ENCODE measurements at places on chromosomes 6 and 20.

GRCh38 chr6:136550330-136551071, at the start of gene MAP7:
TSS of gene MAP7 (minus strand) at chr6:136550422. CDS start at chr6:136550408, 14 bp downstream.
- peak; percentile 56 for DNase-seq

- DNase-seq: no peak
Observed at GRCh38 chr6:110269623-110270022, 88.5 kb downstream of the METTL24 start.

DNA sequence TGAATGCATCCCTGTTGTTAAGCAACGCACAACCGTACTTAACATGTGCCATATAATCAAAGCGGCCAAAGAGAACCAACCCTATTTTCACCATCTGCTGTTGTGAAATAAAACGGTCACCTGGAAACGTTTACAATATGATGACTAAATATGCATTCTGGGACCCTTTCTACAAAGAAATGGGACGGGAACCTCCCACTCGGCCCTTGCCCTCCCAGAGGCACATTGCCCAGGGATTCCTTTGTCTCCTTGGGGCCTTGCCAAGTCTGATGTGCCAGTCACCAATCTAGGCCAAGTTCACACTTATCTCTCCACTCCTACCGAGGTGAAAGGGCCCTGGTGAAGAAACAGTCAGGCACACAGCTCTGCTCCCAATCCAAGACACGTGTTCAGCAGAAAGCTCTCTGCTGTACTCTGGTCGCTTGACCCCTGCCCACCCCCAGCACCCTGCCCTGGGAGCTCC, 427.4 kb upstream of the JARID2 start:
- peak; percentile 7 for DNase-seq

- no peak for DNase-seq
Observed at GRCh38 chr6:51027283-51028065, 208.8 kb downstream of the TFAP2B start.

- DNase-seq: no peak
Observed at GRCh38 chr6:84467296-84467695, 239.9 kb upstream of the CEP162 start.

GRCh38 chr6:52964318-52964717, 30.8 kb downstream of the GSTA4 start:
- DNase-seq: no peak

GRCh38 chr6:105753620-105754211, 332.4 kb upstream of the PRDM1 start:
- DNase-seq: no peak

DNA sequence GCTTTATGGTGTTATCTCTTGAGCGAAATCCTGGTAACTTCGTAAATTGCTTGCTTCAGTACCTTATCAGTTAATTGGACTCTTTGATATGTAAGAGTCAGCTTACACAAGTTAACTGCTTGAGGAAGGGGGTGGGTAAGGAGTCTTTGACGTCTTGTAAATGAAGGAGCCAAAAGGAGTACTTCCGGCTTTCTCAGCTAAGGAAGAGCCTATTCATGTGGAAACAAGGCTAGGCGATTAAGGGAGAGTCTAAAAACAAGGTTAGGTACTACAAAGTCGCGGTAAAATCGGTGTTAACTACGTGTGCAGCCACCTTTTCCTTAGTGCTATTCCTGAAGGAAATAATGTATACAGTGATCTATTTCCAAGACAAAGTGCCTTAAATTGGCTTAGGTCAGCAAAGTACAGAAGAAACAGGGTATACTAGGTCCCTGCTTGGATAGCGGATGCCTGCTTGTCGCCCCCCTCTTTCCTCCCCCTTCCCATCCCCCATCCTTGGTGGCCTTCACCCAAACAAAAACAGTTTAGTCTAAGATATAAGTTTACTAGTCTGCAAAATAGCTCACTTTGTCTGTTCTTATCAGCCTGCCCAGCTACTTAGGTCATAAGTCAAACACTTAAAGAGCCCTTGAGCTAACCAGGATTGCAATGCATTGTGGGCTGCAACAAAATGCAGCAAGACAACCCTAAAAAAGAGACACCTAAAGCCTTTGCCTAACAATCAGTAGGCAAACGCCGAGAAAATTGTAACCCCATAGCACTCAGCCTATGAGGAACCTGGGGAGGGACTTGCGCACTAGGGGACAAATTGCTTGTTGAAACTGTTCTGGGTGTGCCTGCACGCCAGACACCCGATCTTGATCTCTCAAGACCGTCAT, 147.3 kb downstream of the TRIM27 start:
- no peak for DNase-seq

DNA sequence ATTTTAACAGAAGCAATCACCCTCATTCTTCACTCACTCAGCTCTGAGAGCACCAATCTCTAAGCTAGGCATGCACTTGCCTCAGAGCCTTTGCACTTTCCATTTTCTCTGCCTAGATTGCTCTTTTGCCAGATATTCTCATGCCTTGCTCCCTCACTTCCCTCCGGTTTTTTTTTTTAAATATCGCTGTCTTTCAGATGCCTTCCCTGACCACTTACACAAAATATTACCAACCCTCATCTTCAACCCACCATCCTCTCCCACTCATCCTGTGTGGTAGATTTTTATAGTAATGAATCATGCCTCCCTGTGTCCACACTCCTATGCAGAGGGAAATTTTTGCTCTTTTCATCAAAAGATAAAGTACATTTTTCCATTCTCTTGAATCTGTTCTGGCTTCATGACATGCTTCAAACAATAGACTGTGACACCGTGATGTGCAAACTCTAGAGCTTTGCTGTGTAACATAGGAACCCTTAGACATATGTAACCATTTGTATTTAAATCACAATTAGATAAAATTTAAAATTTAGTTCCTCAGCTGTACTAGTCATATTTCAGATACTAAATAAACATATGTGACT, 437.1 kb downstream of the UTRN start:
- no peak for DNase-seq

DNA sequence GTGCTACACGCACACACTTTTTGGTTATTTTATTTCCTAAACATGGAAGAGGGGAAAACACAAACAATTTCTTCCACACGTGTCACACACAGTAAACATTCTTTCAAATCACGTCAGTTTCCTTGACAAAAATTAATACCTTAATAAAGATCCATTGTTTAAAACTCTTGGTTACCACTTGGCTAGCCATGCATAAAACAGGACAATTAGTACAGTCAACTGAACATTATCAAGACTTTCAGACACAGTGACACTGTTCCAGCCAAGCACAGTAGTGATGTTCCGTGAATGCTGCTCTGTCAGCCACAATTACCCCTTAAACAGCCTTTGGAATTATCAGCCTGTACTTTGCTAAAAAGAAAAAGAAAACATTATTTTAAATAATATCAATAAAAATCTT, 50.8 kb downstream of the GMDS start:
- no peak for DNase-seq

- no peak for DNase-seq
Observed at GRCh38 chr6:64254558-64254957, 619.0 kb downstream of the PHF3 start.

DNA sequence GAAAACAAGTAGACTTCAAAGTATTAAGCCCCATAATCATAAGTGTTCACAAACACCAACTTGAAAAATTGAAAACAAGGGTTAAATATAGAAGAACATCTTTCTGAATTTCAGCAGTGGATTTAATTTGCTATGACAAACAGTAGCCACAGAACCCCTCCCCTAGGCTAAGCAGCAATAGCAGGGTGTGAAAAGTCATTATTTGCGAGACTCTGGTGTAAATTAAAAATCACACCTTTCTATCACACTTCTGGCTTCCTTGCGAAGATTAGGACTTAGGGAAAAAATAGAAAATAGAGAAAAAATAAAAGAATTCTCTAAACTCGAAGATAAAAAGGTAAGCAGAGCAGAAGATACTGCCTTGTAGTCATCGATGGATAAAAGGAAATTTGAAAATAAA, 6.1 kb downstream of the SAMD3 start:
- no peak for DNase-seq

- no peak for DNase-seq
Observed at GRCh38 chr6:99412065-99412464, 13.0 kb downstream of the PNISR start.

- no peak for DNase-seq
Observed at GRCh38 chr6:25641940-25642666, 9.9 kb upstream of the SCGN start.

- no peak for DNase-seq
Observed at GRCh38 chr6:129508477-129509145, 201.4 kb downstream of the ARHGAP18 start.

GRCh38 chr6:142376800-142377496, 75.1 kb downstream of the ADGRG6 start:
- DNase-seq: no peak

GRCh38 chr20:50385733-50386640, 124.2 kb upstream of the PTPN1 start:
- no peak for DNase-seq

DNA sequence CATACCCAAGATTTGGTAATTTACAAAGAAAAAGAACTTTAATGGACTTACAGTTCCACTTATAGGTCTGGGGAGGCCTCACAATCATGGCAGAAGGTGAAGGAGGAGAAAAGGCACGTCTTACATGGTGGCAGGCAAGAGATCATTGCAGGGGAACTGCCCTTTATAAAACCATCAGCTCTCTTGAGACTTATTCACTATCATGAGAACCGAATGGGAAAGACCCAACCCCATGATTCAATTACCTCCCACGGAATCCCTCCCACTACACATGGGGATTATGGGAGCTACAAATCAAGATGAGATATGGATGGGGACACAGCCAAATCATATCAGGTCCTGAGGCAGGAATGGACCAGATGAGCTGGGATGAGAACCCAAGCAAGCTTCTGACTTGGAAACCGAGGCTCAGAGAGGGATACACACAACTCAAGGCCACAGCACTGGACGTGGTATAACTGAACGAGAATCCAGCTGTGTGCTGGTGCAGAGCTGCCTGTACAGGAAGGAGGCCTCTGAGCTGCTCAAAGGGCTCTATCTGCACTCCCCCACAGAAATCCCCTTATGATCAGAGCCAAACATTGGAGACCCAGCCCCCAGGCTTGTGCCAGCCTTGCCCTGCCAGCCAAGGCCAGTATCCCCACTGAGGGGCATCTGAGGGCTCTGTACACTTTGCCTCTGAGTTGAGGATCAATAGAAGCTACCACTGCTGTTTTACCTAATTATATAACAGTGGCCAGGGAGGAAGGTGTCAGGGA, 137.8 kb downstream of the CEBPB start:
- DNase-seq: no peak

- no peak for DNase-seq
Observed at GRCh38 chr20:31684153-31685015, 38.3 kb downstream of the BCL2L1 start.

DNA sequence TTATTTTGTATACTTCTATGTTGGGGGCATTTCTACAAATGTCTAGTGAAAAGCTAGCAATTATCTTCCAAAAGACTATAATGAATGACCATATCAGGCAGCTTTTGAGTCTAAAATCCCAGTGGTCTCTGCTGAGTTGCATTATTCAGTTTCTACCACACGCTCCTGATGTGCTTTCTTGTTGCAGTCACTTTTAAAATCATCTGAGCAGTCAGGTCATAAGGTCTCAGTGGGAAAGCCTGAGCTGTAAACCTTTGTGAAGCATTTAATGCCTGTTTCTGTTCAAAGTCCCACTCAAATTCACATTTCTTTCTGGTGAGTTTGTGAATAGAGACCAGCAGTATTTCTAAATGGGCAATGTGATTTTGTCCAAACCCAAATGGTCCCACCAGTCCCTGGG, 1681.5 kb downstream of the HACE1 start:
- DNase-seq: no peak

Data from hematopoietic multipotent progenitor cell treated with erythropoietin and hydrocortisone succinate and interleukin-3 and kit ligand, for 15 days (in vitro differentiated cells).